HAP-1 (cell line): ENCODE measurements at places on chromosomes 3 and 15.

GRCh38 chr3:133886031-133886722 lies 9.5 kb downstream of the RAB6B start:
- DNase-seq, result no peak

DNA sequence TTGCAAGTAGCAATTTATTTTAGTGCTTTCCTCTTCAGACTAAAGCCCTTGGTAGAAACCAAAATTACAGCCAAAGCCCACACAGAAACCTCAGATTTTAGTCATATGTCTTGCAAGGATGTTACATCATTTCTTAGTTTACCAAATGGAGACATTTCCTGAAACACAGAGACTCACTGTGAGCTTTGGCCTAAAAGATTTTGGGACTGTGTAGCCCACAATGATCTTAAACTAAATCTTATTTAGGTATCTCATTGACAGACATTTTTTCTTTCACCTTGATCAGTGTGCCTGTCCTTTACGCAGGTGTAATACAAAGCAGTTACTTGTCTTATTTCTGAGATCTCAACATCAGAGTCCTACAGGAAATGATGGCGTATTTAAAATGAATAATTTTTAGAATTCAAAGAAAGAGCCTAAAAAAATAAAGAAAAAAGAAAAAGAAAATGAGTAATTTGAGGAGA lies 27.8 kb upstream of the AP4E1 start:
- DNase-seq, result no peak

DNA sequence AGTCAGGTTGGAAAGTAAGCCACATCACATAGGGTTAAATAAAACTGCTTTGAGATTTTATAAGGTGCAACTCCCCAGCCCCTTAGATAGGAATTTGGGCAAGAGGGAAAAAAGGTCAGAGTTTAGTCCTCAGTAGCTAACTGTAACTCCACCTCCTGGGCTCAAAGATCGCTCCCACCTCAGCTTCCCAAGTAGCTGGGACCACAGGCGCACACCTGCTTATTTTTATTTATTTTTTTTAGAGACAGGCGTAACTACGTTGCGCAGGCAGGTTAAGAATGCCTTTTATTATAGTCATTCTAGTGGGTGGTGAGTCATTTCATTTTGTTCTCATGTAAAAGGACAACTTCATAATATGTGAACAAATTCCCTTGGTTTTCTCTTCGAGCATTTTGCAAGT lies 14.7 kb downstream of the TM2D3 start:
- DNase-seq, result no peak

DNA sequence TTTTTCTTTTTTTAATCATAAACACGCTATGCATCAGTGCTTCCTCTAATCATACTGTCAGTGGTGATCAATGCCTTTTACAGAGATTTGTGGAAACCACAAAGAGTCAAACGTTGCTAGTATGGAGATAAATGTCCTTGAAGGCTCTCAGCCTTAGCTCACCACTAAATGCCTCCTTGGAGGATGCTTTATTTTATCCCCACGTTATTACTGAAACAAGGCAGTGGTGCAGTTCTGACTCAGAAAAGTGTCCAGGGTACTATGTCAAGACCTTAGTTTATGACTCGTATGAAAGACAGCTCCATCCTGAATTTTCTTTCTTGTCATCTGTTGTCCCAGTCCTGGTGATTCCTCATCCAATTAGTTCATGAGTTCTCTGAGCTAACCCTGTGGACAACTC lies 1146.7 kb downstream of the IGSF11 start:
- DNase-seq, result no peak

DNA sequence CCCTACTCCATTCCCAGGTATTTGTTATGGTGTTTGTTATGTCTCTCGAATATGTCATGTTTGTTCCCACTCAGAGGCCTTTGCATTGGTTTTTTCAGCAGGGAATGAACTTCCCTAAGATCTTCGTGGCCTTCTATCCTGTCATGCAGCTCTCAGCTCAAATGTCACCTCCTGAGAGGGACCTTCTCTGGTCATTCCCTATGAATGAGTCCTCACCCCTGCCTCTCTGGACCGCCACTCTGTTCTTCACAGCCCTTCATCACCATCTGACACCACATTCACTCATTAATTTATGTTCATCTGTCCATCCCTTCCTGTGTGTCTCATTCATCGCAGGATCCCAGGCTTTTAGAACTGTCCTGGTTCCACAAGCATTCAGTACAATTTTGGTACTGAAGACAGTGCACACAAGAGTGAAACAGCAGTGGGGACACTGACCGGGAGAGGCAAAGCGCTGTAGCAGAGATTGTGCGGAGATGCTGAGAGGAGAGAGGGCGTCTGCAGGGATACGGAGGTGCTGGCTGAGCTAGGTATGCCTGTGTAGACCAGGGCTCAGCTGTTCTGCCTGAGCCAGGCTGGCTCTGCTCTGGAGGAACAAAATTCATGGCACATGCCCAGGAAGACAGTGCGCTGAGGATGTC lies 132.3 kb downstream of the CHCHD6 start:
- no peak for DNase-seq

GRCh38 chr3:127678611-127679533 lies 6.1 kb downstream of the ABTB1 start:
- DNase-seq, result no peak

GRCh38 chr15:60633426-60633968 lies 154.6 kb upstream of the ICE2 start:
- no peak for DNase-seq

GRCh38 chr15:66780172-66780972 lies 78.3 kb downstream of the SMAD6 start:
- no peak for DNase-seq

GRCh38 chr15:69159805-69160140 lies 662 bp upstream of the GLCE start:
- DNase-seq, result no peak

- no peak for DNase-seq
Observed at GRCh38 chr3:53702776-53703530, 143.3 kb downstream of the CHDH start.
